Transverse colon (tissue), 4 donors: ENCODE measurements at places on chromosomes 11 and 22.

DNA sequence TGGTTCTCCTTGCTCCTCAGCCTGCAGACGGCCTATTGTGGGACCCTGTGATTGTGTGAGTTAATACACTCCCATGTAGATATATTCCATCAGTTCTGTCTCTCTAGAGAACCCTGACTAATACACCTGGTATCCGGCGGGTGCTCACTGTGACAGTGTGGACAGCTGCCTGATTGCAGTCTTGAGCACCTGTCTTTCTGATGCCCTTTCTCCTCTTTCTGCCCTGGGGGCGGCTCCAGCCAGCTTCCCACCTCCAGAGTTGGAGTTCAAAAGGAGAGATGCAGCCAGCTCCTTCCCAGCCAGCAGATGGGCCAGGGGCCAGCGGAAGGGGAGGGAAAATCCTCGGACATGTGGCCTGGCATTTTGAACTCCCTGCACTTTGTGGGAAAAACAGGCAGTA lies 15.0 kb downstream of the SMIM38 start:
- DNase-seq, result no peak

GRCh38 chr11:32171445-32171844 lies 80.6 kb downstream of the RCN1 start:
- no peak for DNase-seq

- DNase-seq, result peak; percentile 66
Observed at GRCh38 chr22:36374603-36375024, 13.2 kb downstream of the MYH9 start.

GRCh38 chr11:5042091-5042490 lies 4.2 kb upstream of the OR52J3 start:
- DNase-seq, result no peak

DNA sequence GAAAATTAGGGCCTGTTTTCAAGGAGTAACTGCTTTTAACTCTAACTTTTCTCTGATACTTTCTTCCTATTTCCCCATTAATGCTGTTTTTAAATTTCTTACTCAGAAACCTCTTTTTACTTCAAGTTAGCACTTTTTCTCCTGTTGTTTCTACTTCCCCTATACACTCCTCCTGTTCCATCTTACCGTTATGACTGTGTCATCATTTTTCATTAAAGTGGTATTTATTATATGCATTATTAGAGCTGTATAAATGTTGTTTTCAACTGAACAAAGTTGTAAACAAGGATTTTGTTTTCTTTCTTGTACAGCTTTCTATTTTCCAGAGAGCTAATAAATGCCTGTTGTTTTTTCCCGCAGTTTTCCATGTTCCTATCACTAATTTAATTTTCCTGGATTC lies 84.6 kb downstream of the EXT2 start:
- no peak for DNase-seq

GRCh38 chr11:115759622-115760460 lies 255.6 kb upstream of the CADM1 start:
- DNase-seq, result peak; percentile 12
